ENCODE measurements at places on chromosomes 13 and 19.
A peak's percentile ranks its signal among the peaks of the same experiment; 100 is the strongest.

GRCh38 chr19:12666265-12667048 lies at the start of the genes MAN2B1 and WDR83:
Gene MAN2B1, minus strand, starts transcription at chr19:12666742. Its CDS starts 41 bp downstream, at chr19:12666701.
Gene WDR83, plus strand, starts transcription at chr19:12666807. Its CDS starts 2,984 bp downstream, at chr19:12669791.
- DNase-seq: peak; percentile 41

- no peak for DNase-seq
Measured at GRCh38 chr13:110305001-110305400, 2.0 kb downstream of the COL4A1 start.

DNA sequence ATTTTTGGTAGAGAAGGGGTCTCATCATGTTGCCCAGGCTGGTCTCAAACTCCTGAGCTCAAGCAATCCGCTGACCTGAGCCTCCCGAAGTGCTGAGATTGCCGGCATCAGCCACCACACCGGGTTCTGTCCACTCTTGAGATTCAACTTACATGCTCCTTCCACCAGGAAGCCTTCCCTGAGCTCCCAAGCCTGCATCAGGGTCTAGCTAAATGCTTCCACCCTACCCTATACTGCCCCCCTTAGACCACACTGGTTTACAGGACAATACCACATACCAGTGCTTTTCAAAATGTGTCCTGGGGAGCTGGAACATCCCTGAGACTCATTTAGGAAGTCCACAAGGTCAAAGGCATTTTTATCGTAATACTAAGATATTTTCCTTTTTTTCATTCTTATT lies 15.1 kb upstream of the CACNG8 start:
- DNase-seq: no peak

DNA sequence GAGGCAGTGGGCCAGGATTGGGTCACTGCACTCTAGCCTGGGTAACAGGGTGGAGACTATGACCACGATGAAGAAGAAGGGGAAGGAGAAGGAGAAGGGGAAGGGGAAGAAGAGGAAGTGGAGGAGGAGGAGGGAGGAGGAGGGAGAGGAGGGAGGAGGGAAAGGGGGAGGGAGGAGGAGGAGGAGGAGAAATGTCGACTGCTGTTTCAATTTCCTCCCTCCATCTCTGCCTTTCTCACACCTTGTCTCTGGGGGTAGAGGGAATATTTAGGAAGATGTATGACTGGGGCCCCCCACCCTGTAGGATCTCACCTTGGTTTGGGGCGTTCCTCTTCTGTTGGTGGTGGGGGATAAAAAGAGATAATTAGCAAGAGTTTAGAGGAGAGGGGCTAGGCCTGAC lies 3.8 kb downstream of the TNNT1 start:
- DNase-seq: no peak
